ENCODE measurements at places on chromosomes 3 and 15. TPM values are rescaled to one million over a fixed set of nuclear protein-coding genes. Genes with fewer than 3 reads are reported as not detected.

- no peak for DNase-seq
Measured at GRCh38 chr15:79656151-79657000, 224.2 kb downstream of the MINAR1 start.

DNA sequence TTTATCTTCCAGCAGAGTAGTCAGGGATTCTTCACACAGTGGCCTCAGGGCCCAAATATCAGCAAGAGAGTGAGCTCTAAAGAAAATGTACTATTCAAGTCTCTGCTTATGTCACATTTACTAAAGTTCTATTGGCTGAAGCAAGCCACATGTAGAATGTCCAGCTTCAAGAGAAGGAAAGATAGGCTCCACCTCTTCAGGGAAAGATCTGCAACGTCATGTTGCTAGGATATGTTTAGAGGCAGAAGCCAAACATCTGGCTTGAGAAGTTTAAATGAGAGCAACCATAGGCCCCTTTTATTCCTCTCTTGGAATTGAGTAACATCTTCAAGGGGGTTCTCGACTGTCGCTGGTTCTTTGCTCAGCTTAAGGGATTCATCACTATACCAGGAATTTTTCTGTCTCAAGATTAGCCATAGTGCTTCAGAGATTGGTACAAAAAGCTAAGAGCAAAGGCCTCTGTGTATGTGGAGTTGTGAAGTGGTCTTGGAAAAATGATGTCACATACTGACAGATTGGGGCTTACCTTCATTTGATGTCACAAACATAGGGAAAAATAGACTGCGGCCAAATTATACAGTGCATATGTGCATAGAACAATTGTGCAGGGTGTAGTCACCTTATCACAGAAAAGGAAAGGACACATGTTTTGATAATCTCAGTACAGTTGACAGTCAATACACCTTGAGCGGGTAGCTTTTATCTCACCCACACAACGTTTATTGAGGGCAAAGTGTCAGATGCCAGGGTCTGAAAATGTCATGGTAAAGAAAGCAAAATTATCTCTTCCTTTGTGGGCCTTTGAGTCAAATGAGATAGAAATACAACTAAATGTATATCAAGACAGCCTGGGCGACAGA is 11.3 kb upstream of the THRB start:
- DNase-seq: no peak

SPINT1 gene
- total RNA-seq: 0.19 TPM

UACA gene
- total RNA-seq: 138 TPM

All from psoas muscle (tissue), 8 donors.